HT-29 (cell line): ENCODE measurements at places on chromosomes 12 and 14. TPM values are rescaled to one million over a fixed set of nuclear protein-coding genes. Genes with fewer than 3 reads are reported as not detected.

The GDF3 gene
- total RNA-seq = not detected in 2 replicates

The GPR137C gene
- 0.48 and 0.65 TPM in 2 replicates for total RNA-seq

The TSHR gene
- not detected in 2 replicates for total RNA-seq

The RIPK3 gene
- 20.7 and 24.9 TPM in 2 replicates for total RNA-seq

The CSRP2 gene
- 0.43 TPM in 1 of 2 replicates, not detected in the other for total RNA-seq

The APAF1 gene
- 6.5 and 7.9 TPM in 2 replicates for total RNA-seq

The POTEG gene
- total RNA-seq = not detected in 2 replicates

The RNASE2 gene
- total RNA-seq = not detected in 2 replicates
